ENCODE measurements at places on chromosomes 7 and 10.

- peak; percentile 90 for DNase-seq
These were observed 311.7 kb downstream of the GATA3 start for GRCh38 chr10:8365935-8366911.

DNA sequence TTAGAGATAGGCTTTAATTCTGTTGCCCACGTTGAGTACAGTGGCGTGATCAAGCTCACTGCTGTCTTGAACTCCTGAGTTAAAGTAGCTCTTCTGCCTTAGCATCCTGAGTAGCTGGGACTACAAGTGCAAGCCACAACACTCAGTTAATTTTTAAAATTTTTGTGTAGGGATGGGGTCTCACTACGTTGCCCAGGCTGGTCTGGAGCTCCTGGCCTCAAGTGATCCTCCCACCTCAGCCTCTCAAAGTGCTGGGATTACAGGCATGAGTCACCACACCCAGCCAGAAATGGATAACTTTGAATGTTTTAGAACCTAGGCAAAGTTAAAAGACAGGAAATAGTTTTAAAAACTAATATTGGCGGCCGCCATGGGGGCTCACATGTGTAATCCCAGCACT lies 43.9 kb upstream of the OTUD1 start:
- DNase-seq, result no peak

GRCh38 chr7:46153951-46154787 lies 233.1 kb upstream of the IGFBP3 start:
- peak; percentile 13 for DNase-seq

GRCh38 chr7:143049362-143049761 lies 2.8 kb upstream of the OR6V1 start:
- no peak for DNase-seq

DNA sequence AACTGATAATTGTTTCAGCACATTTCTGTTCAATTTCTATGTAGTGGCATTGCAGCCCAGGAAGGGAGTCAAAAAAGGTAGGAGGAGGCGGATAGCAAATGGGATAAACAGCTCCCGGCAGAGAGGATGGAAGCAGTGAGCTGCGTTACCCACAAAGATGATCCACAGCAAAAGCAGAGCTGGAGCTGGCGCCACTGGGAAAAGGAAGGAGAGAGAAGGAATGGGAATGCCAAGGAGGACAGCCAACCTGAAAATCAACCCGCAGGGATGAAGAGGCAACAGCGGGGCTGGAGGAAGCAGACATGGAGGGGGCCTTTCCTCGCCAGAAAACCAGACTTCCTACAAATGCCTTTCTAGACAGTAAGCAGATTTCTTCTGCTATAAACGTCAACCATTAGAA lies 82.7 kb upstream of the ADAM12 start:
- DNase-seq, result no peak

DNA sequence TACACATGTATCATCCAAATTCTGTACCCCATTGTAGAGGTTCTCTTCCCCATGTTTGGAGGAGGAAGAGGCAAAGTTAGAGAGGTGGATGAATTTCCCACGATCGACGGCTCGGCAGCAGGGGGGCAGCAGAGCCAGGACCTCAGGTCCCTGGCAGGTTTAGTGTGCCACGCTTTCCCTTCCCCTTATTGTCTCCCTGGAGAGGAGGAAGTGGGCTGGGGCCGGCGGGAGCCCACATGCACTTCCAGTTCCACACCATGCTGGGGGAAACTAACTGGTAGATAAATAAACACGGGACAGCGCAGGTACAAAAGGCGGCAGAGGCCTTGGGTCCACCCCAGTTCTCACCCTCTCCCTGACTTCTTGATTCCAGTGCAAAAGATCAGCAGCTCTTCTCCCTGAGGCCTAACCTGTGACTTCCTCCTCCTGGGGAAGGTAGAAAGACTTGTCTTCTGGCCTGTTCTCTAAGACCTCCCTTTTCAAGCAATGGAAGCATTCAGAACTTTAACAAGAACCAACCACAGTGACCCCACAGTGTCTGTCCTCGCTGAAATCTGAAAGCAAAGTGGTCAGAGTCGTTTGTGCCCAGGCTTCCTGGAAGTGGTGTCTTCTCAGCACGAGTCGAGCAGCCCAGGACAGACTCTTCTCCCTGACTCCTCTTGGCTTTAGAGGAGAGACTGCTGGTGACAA lies 30.5 kb upstream of the SRGN start:
- DNase-seq, result no peak

- DNase-seq, result peak; percentile 26
These were observed 96.9 kb downstream of the OSBPL3 start for GRCh38 chr7:24882989-24883621.

DNA sequence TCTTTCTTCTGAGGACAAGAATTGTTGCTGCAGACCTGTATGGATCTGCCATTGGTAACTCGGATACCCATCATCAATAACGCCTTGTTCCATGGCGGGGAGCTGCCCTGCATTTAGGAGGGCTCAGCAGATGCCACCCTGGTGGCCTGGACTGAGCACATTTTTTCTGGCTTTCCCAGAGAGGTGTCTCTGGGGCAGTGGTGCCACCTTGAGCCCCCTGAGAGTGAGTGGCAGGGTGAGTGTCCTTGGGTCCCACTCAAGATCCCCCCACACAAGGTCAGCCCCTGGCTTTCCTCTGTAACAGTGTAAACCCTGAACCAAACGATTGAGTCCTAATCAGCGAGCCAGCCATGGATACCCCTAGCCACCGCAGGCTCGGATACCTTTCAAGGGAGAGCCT lies 258.6 kb downstream of the GLRX3 start:
- no peak for DNase-seq

DNA sequence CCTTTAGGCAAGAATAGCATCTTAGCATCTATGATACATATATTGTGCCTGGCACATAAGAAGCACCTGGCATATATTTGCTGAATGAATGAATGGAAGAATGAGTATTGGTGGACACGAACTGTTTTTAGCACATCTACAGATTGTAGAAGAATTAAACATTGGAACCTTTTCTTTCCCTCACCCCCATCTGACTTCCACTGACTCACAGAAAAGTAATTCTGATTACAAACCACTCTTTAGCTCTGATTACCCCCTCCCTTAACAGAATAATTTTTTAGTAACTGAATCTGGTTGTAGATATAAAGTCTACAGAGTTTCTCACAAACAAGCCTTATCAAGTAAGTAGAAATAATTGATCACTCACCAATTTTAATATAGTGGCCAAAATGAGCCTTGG lies 31.9 kb downstream of the SLC26A4 start:
- no peak for DNase-seq

DNA sequence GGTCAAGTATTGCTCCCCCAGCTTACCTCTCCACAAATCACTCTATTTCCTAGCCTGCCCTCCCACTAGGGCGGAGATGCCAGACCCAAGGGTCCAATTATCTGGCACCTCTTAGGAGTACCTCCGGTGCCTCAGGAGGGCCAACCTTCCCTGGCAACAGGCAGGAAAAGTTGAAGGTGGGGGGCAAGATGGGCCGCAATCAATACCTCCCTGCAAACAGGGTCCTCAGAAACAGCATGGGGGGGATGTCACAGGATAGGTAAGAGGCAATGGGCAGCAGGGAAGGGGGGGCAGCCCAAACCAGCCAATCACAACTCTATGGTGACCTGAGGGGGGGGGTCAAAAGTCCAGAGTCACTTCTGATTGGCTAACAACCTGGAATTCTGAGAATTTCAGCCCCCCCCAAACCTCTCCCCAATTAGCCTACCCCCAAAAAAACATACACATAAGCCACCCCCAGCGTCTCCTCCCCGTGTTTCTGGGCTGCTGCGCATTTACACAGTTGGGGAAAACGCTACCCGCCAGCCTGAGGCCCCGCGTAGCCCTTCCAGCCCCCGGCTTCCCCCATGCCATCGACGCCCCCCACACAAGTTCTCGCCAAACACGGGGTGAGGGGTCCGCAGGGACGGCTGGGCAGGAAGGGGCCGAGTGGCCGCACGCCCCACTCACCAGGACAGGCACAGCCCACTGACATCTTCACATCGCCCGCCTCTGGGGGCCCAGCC lies 589 bp downstream of the LDB1 start:
- no peak for DNase-seq

GRCh38 chr10:89523274-89523673 lies 12.1 kb downstream of the SLC16A12 start:
- no peak for DNase-seq

GRCh38 chr10:78211561-78212051 lies 177.9 kb downstream of the RPS24 start:
- DNase-seq, result no peak

DNA sequence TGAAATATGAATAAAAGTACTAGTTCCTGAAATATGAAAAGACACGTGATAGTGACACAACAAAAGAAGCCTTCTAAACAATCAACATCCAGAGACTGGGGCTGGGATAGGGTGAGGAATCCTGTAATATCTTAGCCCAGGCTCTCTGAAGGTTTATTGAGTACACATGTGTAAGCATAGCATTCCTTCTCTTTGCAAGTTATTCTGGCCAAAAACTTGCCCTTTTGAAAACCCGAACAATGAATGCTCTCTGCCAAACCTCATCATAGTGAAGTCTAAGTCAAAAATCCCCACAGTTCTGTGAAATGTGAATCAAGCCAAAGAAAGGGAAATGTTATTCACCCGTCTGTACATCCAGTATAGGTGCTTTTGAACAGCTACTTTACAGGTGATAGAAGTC lies 11.6 kb downstream of the SEMA3D start:
- DNase-seq, result no peak

DNA sequence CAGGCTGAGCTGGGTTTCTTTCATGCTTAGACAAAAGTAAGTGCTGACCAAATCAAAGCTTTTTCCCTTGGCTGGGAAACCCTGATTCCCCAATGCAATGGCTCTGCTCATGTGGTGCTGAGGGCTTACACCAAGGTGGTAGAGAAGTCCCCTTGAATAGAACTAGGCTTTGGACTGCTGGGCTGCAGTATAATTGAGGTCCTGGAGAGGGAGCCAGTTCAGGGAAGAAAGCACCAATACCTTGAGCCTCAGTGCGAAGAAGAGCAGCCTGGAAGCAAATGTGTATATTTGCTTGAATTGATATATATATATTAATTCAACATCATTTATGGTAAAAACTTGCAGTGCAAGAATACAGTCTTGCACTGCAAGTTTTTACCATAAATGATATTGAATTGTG lies 391.1 kb downstream of the RPS24 start:
- DNase-seq, result no peak

GRCh38 chr7:157522189-157522588 lies 185.4 kb downstream of the DNAJB6 start:
- no peak for DNase-seq

- DNase-seq, result no peak
These were observed 8.2 kb downstream of the LOXL4 start for GRCh38 chr10:98259606-98260315.

GRCh38 chr10:60732198-60732806 lies 46.0 kb upstream of the CDK1 start:
- peak; percentile 5 for DNase-seq

DNA sequence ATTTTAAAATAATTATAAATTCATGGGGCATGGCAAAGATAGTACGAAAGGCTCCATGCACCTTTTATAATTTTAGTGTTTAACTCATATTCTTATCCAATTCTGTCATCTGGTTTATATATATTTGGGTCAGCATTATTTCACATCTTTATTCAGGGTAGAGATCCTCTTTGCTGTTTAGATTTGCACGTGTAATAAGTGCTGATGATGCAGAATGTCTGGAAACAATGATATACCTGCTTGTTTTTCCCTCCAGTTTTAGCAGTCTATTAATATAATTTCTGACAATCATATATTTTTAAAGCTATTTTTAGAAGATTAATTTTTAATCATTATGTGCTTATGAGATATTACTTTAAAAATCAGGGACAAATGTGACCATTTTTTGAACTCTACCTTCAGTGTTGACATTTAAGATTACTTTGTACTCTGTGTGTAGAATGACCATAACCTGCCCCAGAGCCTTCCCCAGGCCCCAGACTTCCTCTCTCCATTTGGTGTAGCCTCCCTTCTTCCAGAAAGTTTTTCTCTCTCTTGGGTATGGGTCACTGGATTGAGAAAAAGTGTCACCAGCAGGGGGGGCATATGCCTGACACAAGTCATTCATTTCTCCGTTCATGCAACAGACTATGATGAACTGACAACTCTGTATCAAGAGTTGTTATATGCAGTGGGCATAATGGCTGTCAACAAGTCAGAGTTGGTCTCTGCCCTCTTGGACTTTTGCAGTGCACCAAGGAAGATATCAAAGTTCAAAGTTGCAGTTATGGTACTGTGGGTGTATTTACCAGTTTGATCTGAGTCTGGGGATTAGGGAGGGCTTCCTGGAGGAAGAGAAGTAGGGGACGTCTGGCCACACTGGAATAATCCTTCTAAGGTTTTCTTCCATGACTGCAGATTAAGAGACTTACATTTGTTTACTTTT lies 192.6 kb upstream of the CCDC6 start:
- DNase-seq, result no peak

DNA sequence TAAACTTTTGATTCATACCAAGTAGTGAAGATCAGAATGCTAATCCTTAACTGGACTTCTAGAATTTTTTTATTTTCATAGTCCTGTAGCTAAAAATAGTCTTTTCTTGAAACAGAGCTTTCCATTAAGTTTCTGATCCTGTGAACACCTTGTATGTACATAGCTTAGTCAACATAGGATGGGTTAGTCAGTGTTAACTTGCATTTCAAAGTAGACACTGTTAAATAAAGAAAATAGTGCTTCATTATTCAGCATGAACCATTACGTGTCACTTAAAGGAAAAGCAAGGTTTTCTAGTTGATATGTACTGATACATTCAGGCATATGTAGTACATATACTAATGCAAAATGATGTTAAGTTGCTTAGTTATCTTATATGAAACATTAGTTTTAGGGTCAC lies 7.5 kb upstream of the HDAC9 start:
- no peak for DNase-seq

DNA sequence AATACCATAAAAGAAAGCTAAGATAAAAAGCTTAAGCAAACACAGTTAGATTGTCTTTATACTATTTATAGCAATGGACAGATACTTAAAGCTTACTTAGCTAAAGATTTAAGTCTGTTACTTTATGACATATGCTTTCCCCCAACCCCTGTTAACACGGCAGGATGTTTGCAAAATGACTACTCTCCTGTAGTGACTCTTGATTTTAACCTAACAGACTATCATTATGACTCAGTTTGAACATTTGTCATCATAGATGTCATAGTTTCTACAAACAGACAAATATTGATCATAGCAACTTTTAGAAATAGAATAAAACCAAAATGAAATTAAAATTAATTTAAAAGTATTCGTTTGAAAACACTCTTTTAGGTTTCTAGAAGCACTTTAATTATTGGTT lies 7.8 kb upstream of the COMMD3 start:
- no peak for DNase-seq

GRCh38 chr10:124802313-124802675 lies 675 bp downstream of the ABRAXAS2 start:
- DNase-seq, result no peak

GRCh38 chr10:31594347-31594873 lies 275.4 kb downstream of the ZEB1 start:
- DNase-seq, result no peak
